HS-5 (cell line): ENCODE measurements at places on chromosomes 3 and 15.

GRCh38 chr3:171782617-171783016 is 27.7 kb downstream of the PLD1 start:
- DNase-seq = no peak

DNA sequence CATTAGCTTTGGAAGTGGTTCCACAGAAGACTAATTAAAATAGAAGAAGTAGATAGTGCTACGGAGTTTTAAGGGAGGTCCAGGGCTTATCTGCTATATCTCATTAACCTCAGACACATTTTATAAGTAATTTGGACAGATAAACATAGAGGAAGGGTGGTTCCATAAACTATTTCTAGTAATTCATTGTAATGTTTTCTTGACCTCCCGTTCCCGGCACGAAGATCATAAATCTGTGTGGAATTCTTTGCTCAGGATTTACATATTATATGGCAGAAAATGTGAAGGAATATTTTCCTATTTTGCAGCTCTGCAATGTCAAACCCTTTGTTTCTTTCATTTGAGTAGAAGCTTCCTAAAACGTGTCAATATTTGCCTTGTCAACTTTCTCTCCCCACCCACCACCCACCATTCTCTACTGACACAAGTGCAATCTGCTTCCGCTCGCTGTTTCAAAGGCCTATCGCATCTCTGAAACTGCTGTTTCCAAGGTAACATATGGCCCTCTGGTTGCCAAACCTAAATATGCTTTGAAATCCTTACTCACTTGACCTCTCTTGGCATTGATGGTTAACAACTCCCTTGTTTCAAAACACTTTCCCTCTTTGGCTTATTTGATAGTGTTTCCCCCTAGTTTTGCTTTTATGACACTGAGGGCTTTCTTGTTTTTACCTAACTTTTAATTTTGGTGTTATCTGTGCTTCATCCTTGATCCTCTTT is 21.4 kb upstream of the PLSCR5 start:
- DNase-seq = no peak

GRCh38 chr3:127141921-127142730 is 50.8 kb upstream of the PRR23E start:
- DNase-seq = no peak

DNA sequence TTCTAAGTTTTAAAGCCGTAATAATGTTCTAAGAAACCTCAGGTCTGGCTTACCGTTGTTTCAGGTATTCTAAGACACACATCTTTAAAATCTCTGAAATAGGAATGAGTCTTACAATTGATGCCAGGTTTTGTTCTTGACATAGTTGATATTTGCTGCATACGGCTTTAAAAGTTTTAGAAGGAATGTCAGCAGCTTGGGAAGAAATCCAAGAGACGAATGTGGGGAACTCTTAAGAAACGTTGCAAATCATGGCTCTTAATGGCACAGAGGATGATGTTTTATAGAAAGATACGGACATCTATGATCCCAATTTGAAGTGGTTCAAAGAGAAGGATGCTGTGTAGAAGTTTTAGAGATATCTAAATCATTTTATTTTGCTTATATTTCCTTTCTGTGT is 11.5 kb downstream of the NUDT16 start:
- no peak for DNase-seq

DNA sequence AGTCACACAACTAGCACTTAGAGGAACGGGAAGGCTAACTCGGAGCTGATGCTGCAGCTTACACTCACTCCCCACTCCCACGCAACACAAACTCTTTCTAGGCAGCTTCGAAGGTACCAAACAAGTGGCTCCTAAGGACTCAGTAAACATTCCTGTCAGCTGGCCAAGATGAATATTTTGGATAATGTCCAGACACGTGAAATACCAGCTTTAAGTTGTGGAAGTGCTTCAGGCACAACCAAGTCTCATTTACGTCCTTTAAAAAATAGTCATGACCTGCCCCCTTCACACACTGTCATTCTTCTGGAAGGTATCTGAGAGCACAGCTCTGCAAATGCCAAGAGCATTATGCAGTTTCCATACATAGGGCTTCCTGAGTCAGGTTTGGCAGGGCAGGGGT is 1005.9 kb upstream of the CFAP20DC start:
- no peak for DNase-seq

GRCh38 chr3:107657971-107658370 is 135.2 kb downstream of the BBX start:
- DNase-seq = no peak
